ENCODE measurements at places on chromosomes 4 and X.

- DNase-seq, result no peak
Measured at GRCh38 chr4:71210823-71211222, 128.0 kb upstream of the SLC4A4 start.

GRCh38 chr4:113943863-113944262 lies 35.6 kb downstream of the ARSJ start:
- DNase-seq, result no peak

- DNase-seq, result no peak
Measured at GRCh38 chrX:53440621-53441517, 6.7 kb upstream of the HSD17B10 start.

DNA sequence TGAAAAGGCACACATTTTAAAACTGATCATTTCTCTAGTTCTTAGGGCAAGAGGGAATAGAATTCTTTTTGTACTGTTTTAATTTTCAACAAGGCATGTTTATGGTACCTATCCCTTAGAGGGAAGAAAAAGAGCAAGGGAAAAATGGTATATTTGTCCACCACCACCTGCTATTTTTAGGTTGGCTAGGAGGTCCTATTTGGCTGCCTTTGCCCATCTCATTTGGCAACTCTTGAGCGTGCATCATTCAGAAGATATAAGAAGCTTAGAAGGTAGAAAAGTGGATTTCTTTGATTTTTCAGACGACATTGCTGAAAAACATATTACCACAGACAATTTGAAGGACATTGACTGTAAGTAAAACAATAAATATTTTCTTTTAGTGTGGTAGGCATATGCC lies 69.0 kb downstream of the DCK start:
- DNase-seq, result no peak

GRCh38 chrX:49309401-49309981 lies 6.0 kb downstream of the GAGE10 start:
- no peak for DNase-seq

- DNase-seq, result no peak
Measured at GRCh38 chr4:174089711-174090110, 193.8 kb downstream of the FBXO8 start.

DNA sequence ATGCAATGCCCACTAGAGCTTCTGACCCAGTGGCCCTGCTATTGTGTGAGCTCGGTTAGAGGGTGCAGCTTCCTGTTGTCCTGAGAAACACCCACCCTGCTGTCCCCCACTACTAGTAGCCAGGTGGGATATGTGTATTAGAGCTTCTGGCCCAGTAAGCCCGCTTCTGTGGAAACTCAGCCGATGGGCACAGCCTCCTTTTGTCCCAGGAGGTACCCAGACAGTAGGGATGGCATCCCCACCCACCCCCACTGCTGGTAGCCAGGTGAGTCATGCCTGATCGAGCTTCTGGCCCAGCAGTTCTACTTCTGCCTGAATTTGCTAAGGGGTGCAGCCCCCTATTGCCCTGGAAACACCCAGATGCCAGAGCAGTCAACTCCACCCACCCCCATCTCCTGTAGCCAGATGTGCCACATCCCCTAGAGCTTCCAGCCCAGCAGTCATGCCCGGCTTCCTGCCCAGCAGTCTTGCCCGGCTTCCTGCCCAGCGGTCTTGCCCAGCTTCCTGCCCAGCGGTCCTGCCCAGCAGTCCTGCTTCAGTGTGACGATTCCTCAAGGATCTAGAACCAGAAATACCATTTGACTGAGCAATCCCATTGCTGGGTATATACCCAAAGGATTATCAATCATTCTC lies 162.7 kb upstream of the KLF8 start:
- DNase-seq, result no peak

GRCh38 chr4:36128689-36129088 lies 115.6 kb downstream of the ARAP2 start:
- no peak for DNase-seq

DNA sequence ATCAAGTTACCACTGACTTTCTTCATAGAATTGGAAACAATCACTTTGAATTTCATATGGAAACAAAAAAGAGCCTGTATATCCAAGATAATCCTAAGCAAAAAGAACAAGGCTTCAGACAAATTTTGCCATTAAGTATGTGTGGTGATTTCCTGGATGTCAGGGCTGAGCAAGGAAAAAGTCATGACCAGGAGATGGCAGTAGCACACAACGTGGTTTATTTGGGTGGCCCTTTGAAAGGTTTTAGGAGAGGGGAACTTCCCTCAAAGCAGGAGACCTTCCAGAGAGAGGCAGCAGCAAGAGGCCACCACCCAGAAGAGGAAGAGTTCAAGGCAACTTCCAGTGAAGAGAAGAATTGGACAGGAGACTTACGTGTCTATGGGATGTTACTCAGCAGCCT lies 18.1 kb upstream of the ZXDB start:
- no peak for DNase-seq

GRCh38 chrX:50747471-50747900 lies 66.5 kb downstream of the SHROOM4 start:
- no peak for DNase-seq

DNA sequence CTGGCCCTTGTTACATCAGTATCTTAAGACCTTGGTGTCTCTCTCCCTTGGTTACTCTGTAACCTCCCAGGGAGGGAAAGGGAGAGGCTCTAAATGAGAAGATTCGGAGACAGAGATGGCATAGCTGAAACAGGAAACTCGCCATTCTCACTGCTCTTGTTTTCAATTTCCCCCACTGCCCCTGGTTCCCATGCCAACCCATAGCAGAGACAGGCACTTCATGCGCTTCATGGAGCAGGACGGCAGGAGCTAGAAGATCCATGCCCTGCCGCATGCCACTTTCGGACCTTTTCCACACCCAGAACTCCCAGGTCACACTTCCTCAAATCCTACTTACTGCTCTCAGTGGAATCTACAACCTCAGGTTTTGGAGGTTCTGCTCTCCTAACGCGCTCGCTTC lies 3.1 kb downstream of the ZMYM3 start:
- no peak for DNase-seq

- peak; percentile 32 for DNase-seq
Measured at GRCh38 chr4:38062088-38062775, 102.0 kb downstream of the PTTG2 start.

GRCh38 chr4:105588252-105588651 lies 35.8 kb downstream of the ARHGEF38 start:
- DNase-seq, result no peak

DNA sequence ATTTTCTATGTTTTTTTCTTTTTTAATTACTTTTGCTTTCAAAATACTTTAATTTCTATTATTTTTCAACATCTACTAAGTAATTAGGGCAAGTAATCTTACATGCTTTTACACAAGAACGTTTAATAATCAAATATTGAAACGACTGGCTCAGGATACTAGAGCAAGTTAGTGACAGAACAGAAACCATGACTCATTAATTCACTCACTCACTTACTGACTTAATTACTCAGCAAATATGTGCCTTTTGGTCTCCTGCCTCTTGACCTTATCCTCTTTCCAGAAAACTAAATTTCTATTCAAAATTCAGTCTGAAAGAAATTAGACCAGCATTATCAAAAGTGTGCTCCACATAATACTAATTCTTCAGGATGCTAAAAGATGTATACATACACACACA lies 314.9 kb upstream of the TEX13C start:
- no peak for DNase-seq

DNA sequence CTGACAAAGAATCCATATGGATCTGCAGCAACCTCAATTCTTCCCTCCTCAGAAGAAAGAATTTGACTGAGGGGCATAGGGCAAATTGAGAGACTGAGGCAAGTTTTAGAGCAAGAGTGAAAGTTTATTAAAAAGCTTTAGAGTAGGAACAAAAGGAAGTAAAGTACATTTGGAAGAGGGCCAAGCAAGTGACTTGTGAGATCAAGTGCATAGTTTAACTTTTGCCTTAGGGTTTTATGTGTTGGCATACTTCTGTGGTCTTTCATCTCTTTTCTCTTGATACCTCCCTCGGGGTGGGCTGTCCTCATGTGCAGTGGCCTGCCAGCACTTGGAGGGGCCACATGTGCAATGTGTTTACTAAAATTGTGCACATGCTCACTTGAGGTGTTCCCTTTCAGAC lies 98.0 kb upstream of the MAGEB16 start:
- DNase-seq, result no peak

- DNase-seq, result no peak
Measured at GRCh38 chr4:43374216-43374751, 481.8 kb downstream of the GRXCR1 start.

- DNase-seq, result no peak
Measured at GRCh38 chrX:39756086-39756883, 341.5 kb downstream of the BCOR start.

DNA sequence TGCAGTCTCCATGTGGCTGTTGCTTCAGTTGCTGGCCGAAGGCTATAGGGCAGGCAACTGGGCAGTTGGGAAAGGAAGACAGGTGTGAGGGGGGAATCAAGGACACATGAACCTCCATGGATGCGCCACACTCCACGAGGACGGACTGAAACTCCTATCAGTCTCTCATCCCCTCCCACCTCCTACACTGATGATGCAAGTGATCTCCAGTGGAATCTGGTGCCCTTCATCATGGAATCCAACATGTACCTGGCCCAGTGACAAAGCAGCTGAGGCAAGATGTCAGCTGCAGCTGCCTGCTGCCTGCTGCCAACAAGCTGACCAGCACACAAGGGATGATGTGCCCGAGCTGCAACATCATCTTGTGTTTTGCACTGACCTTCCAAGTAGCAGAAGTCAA lies 26.0 kb upstream of the MGST2 start:
- DNase-seq, result no peak

DNA sequence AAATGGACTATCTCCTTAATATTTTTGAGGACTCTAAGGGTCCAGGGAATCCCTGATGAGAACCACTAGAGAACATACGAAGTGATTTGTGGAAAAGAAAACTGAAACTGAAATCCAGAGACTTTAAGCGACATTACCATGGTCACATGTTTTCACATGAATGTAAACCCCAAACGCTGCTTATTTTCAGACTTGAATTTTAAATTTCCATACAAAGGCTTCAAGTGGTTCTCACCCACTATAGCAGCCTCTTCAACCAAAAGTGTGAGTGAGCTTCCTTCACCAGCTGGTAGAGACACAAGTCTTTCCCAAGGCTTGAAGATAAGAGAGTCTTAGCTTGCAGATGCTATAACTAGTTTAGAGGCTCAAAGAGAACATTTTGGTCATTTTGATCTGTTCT lies 232.7 kb downstream of the MGST2 start:
- no peak for DNase-seq

DNA sequence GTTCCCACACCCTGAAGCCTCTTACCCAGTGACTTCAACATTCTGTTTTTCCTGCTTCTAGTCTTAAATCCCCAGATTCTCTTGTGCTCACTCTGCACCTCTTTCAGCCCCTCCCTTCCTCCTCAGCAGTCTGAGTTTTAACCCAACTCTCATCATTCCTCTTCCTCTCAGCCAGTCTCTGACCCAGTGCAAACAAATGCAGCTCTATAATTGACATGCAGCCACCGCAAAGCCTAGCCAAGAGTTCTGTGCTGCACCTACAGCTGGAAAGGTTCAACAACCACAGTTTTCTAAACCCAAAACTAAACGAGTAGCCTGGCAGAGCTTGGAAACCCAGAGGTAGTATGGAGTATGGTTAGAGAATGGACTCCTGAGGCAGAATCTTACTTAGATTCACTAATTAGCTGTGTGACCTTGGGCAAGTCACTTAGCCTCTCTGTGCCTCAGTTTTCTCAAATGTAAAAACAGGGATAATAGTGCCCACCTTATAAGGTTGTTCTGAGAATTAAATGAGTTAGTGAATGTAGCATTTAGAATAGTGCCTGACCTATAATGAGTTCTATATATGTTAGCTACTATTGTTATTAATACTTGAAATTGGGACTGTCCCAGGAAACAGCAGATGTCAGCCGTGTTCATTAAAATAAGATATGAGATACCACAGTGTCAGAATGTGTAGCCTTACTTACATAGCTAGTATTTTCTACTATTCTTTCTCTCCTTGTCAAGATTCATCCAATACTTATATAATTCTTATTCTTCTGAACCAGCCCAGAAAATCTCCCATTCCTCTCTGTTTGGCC lies 3.5 kb downstream of the TMEM154 start:
- DNase-seq, result no peak

GRCh38 chr4:3524349-3524748 lies 7.9 kb downstream of the LRPAP1 start:
- no peak for DNase-seq

DNA sequence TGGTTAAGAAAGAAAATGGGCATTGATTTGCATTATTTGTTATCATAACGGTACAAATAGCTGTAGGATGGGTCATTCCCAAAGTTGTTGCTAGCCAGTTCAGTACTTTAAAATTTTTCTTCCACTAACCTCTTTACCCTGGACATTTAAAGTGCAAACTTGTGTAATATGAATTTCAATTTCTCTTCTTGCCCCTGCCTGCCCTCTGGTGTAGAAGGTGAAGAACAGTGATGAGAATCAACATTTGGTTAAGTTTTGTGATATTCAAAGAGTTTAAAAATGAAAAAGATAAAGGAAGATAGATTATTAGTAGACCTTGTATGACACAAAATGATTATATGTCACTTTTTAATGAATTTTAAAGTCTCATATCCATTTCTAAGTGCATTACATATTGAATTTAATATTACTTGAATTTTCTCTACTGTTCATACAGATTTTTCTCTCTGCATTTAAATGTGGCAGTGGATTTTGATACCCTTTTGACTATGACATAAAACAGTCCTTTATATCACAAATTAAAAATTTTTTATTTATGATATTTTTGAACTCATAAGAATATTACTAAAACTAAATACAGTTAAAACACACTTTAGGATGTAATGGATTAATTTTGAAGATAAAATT lies 337.7 kb downstream of the BMPR1B start:
- DNase-seq, result no peak

DNA sequence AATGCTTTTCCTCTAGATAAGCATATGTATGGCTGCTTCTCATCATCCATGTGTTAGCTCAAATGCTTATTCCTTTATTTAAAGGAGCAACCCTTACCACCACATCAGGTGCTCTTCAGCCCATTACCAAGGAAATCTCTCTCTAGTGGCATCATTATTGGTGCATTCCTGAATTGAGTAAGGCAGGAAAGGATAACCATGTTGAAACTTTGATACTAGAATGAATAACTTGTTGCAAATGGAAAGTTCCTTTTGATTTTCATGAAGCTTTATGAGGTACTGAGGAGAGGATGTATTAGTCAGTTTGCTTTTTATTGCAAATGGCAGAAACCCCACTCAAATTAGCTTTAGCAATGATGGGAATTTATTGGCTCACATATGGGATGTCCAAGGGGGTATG lies 212.3 kb upstream of the FGF13 start:
- no peak for DNase-seq

GRCh38 chr4:80231180-80231579 lies 33.9 kb downstream of the PRDM8 start:
- DNase-seq, result no peak

DNA sequence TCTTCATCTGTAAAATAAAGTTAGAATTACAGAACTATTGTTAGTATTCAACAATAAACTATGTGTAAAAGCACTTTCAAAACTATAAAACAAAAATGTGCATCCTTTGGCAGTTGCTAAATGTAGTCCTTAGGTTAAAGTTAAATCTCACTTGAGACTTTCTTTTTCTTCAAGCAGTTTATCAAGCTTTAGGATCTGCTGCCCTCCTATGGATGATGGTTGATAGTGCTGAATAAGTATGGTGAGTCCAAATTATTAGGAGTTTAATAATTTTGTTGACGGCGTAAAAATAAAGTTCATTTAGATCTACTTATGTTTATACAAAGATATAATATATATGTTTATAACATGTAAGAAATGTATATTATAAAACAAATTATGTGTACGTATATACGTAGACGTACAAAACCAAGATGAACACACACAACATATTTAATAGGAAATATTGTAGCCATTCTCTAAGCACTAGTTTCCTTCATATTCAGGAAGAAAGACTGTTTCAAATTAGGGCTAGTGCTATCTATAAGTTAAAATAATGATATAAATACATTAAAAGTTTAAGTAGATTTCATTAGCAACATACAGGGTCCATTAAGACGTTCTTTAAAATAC lies 22.3 kb downstream of the UGT2A2 start:
- DNase-seq, result no peak

Data from stimulated activated CD8-positive, alpha-beta memory T cell treated with anti-CD3 and anti-CD28 coated beads, Interleukin-7, amount 100 ng/mL, for 1 hour (primary cell).